GM10248 (cell line): ENCODE measurements at places on chromosomes 3 and 15.

GRCh38 chr3:177932750-177933660 is 603.2 kb upstream of the KCNMB2 start:
- no peak for DNase-seq

DNA sequence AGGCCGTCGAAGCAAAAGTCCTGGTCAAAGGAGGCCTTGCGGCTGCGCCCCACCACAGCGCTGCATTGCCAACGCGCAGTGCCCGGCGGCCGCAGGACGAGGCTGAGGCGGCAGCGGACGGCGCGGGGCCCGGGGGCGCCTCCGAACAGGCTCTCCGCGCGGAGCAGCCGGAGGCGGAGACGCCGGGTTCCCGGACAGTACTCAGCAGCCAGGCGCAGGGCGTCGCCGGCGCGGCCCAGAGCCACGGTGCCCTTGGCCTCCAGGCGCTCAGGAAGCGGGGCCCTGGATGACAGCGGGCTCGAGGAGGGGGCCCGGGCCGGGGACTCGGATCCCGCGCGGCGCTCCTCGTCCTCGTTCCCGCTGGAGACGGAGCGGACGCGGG is 1.1 kb downstream of the C2CD4B start:
- no peak for DNase-seq

GRCh38 chr15:66785637-66786036 is 83.6 kb downstream of the SMAD6 start:
- no peak for DNase-seq

DNA sequence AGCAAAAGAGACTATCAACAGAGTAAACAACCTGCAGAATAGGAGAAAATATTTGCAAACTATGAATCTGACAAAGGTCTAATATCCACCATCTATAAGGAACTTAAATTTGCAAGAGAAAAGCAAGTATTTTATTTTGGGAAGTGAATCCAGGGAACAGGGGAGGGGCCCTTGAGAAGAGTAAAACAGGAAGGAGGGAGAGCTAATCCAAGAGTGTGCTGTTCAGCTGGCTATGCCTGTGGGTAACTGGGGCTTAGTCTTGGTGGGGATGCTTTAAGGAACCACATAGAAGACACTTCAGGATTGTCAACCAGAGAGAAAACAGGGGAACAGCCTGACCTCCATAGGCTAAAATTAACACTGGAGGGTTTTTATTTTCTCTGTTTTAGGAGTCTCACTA is 3.9 kb upstream of the HHLA2 start:
- no peak for DNase-seq

- DNase-seq: no peak
These were observed 153.4 kb downstream of the ERC2 start for GRCh38 chr3:56314842-56315241.
